Choroid plexus epithelial cell (primary cell): ENCODE measurements at places on chromosomes 7 and 10.

GRCh38 chr7:23539494-23539907 lies 7.7 kb upstream of the TRA2A start:
- no peak for DNase-seq

DNA sequence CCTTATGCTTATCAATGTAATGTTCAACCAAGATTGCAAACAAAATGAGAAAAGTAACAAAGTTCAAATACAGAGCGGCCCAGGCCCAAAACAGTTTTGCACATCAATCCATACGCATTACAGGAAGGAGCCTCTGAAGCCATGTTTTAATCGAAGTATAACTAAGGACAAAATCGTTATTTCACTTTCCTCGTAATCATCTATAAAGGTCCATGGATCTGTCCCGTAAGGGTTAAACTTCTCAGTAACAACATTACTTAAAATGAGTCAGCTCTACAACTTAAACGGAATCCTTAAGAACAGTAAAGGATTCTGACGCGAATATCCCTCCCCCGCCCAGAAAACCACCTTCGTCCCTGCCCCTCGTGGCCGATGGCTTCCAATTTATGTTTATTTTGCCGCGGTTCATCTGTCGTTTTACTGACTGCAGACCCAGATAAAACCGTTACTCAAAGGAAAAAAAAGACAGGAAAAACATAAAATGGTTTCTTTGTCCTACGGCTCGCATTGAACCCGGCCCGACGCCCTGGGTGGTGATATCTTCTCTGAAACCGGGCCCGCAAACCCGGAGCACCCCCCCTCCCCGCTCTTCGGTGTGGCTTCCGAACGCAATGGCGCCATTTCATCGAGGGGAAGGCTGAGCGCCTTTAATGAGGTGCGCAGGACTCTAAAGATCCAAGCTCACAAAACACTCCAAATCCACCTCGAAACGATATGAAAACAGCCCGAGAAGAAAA lies 1.1 kb downstream of the HNRNPA2B1 start:
- no peak for DNase-seq

DNA sequence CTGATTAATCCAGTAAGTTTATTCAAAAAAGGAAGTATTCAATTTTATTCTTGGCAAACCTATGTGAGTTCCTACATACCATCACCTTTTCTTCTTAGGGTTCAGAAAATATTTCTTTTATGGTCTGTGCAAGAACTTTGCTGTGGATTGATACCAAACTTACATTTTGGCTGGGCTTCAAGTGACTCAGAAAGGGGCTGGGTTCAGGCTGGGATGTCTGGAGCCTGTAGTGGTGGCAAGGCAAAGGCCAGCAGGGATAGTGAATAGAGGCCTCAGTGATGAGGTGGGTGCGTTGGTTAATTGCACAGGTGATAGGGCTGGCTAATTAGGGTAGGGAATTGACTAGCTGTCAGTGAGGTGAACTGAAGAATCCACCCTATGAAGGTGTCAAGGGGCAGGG lies 40.2 kb upstream of the ATXN7L1 start:
- DNase-seq: peak; percentile 52

GRCh38 chr10:17836942-17837341 lies 27.8 kb downstream of the MRC1 start:
- peak; percentile 69 for DNase-seq

DNA sequence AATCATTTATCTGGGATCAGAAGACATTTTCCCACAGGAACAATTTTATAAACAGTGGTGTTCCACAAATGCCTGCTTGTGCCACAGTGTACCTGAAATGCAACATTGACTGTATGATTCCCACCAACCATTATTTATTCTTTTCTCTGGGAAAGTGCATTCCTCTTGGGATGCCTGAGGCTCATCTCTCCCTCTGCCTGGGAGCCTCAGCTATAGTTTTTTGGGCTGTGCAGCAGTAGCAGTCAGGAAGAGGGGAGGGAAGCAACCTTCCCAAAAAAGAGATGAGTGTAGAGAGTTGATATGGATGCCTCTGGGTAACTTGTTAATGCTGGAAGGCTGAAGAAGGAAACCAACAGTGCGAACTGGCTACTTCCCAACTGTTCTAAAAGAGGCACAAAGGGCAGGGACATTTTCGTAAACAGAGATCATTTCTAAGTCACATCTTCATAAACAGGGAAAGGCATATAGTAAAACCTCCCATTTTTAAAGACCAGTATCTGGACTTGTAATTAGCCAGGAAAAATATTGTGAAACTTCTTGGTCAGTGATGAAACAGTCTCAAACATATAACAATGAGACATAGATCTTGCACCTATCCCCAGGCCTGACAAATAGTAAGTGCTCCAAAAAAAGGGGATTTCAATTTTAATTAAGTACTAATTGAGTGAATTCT lies 1.4 kb upstream of the CALD1 start:
- peak; percentile 70 for DNase-seq
